A172 (cell line): ENCODE measurements at places on chromosomes 5 and 9. TPM values are rescaled to one million over a fixed set of nuclear protein-coding genes. Genes with fewer than 3 reads are reported as not detected.

GRCh38 chr5:134772461-134773125 is 14.0 kb downstream of the DDX46 start:
- DNase-seq = no peak

GRCh38 chr9:93588641-93589609 is 12.5 kb downstream of the PHF2 start:
- no peak for DNase-seq

DNA sequence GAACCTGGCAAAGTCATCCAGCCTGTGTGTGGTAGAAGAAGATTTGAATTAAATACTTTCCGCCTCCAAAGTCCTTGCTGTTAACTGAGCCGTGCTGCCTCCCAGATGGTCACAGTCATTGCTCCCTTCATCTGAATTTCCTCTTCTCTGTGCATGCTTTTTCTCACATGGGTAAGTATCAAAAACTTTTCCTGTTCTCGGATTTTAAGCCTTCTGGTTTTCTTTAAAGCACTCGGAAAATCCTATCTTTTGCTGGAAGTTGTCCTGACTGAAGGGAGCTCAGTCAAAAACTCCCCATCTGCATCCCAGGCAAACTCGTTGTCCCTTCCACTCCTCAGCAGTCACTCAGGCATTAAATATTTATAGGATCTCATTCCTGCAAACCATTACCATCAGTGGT is 290.0 kb upstream of the PIK3R1 start:
- no peak for DNase-seq

- no peak for DNase-seq
Observed at GRCh38 chr5:171149772-171150171, 159.3 kb upstream of the TLX3 start.

GRCh38 chr5:80977764-80978163 is 17.6 kb downstream of the RASGRF2 start:
- DNase-seq = no peak

- DNase-seq = no peak
Observed at GRCh38 chr9:16154521-16155078, 601.8 kb downstream of the CCDC171 start.

GRCh38 chr9:304106-304505 is 89.4 kb downstream of the DOCK8 start:
- no peak for DNase-seq

DNA sequence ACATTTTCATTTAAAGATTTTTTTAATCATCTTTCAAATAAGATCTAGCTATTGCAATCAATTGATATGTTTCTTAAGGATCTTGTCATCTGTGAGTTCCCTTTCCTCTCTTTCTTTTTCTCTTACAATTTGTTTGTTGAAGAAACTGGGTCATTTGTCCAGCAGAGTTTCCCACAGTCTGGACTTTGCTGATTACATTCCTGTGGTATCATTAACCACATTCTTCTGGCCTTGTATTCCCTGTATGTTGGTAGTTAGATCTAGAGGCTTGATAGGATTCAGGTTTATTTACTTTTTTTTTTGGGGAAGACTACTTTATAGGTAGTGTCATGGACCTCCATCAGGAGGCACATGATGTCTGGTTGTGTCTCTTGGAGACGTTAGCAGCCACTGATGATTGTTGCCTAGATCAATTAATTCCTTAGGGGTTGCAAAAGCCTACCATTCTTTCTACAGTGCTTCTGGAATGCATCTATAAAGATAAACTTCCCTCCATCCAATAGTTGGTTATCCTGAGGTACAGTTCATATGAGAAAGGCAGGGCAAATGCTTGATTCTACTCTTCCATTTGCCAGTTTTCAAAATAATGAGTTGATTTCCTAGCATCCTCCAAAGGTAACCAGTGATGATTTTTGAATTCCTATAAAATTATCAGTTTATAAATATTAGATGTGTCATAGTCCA is 14.3 kb downstream of the PDE8B start:
- DNase-seq = peak; percentile 73

CHSY3 gene
- 2.4 and 2.8 TPM in 2 replicates for total RNA-seq

SLC36A2 gene
- total RNA-seq = not detected in 2 replicates

HRH2 gene
- total RNA-seq = 0.46 and 0.88 TPM in 2 replicates

SOHLH1 gene
- total RNA-seq = not detected in 2 replicates

FBP1 gene
- 0.12 TPM in 1 of 2 replicates, not detected in the other for total RNA-seq
